ENCODE measurements at places on chromosomes 4 and X.
A peak's percentile ranks its signal among the peaks of the same experiment; 100 is the strongest.

- no peak for DNase-seq
Observed at GRCh38 chr4:86569103-86569870, 24.8 kb upstream of the PTPN13 start.

DNA sequence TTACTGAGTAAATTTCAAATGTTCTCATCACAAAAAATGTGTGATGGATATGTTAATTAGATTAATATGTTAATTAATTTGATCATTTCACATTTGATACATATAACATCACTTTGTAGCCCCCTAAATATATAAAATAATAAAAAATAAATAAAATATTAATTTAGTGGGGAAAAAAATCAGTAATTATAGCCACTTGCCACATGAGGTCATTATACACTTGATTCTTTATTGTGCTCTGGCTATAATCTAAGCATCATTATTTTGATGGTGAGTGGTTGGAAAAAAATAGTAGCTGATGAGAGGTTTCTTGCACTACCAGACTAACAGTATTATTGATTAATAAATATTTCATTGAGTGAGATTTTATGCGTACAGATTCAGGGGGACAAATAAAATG, 57.4 kb downstream of the DCK start:
- no peak for DNase-seq

DNA sequence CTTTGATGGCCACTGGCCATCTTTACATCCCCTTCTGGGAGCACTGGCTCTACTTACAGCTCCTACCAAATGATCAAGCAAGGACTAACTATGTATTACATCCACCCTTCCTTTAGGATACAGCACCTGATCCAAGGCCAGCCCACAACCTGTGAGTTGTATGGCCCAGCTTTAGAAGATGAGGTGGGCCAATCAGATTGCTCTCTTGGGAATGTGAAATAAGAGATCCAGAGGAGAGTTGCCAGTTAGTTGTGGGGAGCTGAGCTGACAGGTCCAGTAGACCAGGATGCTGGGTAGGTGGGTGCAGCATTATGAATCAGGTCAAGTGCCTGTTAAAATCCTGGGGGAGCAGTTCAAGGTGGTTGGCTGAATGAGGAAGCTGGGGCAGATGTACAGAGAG, 111.5 kb downstream of the GNL3L start:
- no peak for DNase-seq

GRCh38 chrX:70336767-70337166, 46.9 kb downstream of the KIF4A start:
- DNase-seq: no peak

GRCh38 chr4:161336016-161336530, 827.7 kb downstream of the FSTL5 start:
- no peak for DNase-seq

GRCh38 chrX:2497961-2498780, 2.6 kb downstream of the DHRSX start:
- DNase-seq: no peak

DNA sequence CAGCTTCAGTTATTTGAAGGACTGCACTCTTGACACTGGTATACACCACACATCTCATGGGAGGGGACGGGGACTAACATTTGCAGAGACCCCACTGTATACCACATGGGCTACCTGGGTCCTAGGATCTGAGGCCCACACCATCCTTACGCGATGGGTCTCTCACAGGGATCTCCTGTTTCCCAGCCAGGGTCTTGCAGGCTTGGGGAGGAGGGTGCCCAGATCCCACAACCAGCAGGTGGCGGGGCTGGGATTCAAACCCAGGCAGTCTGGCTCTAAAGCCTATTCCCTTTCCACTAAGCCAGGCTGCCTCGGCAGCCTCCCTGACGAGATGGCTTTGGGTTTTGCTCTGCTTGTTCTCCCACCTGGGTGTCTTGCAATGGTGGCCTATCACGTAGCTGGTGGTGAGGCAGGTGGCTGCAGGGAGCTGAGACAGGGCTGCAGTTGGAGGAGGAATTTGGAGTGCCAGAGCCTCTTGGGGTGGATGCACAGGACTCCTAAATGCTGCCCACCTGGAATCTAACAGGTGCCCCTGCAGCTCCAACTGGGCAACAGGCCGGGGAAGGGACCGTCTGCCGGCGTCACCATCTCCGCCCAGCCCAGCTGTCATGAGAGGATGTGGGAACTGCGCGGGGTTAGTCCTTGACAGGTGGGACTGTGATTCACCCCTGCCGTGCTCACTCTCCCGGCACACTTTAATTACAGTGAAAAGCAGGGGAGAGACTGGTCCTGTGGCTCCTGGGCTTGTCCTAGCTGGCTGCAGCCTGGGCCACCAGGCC, 110.7 kb downstream of the PSAPL1 start:
- DNase-seq: no peak

- DNase-seq: no peak
Observed at GRCh38 chrX:154403192-154403591, 5.0 kb downstream of the RPL10 start.

- DNase-seq: peak; percentile 77
Observed at GRCh38 chr4:40193016-40193571, 3.7 kb upstream of the RHOH start.

GRCh38 chrX:19005909-19006308, 22.0 kb upstream of the PHKA2 start:
- DNase-seq: no peak

- DNase-seq: no peak
Observed at GRCh38 chr4:97150966-97151365, 992.3 kb downstream of the STPG2 start.

DNA sequence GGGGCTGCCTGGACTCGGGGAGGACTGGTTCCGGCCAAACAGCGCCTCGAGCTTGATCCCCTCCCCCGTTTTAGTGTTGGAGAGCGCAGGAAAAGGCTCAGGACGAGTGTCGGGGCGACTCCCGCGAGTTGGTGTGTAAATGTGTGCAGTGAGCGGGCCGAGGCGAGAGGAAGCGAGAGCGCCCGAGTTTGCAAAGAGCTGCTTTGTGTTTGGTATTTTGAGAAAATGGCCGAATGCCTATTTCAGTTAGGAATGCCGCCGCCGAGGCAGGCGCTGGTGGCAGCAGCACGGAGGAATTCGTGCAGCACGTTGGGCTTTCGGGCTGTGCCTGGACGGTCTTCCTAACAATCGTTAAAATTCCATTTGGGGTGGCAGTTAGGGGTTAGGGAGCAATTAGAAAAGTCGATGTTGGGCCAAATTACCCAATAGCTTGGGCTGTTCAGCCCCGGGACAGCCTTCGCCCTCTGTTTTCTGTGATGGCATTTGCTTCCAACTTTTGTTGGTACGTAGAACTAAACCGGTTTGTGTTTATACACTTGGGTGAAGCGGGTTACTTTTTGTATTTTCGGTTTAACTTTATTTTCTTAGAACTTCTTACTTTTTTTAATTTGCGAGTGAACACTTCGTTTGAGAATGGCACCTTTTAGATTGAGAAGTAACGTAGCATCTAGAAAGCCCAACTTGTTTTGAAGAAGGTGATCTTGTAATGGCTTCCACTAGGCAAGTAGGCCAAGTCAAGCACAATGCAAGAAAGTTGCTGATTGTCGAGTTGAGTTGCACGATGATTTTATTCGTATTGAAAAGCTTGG, 1.6 kb downstream of the REST start:
- DNase-seq: no peak

GRCh38 chrX:115259238-115259875, 25.5 kb upstream of the LRCH2 start:
- no peak for DNase-seq

- DNase-seq: no peak
Observed at GRCh38 chrX:13123857-13124345, 79.5 kb upstream of the FAM9C start.

DNA sequence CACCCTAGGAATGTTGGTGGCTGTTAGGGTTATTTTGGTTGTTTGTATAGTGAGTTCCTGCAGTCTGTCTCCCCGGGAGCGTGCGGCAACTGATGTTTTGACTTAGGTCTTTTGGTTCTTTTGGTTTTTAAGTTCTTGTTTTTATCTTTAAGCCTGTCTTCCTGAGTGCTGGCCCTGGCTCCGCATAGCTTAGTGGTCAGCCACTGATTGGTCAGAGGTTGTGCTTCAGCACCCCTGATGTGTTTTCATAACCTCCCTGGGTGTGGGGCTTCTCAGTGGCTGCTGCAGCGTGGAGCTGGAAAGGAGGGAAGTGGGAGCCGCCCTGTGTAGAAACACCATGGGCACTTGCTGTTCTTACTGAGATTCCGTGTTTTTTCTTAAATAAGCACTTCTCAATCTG, 5.1 kb downstream of the PIGG start:
- no peak for DNase-seq

GRCh38 chr4:15162046-15162445, 159.8 kb downstream of the CPEB2 start:
- no peak for DNase-seq
